ENCODE measurements at places on chromosomes 6 and 20.
A peak's percentile ranks its signal among the peaks of the same experiment; 100 is the strongest.

- no peak for DNase-seq
These were observed 66.8 kb upstream of the IYD start for GRCh38 chr6:150301846-150302519.

- peak; percentile 9 for DNase-seq
These were observed 1.2 kb downstream of the NANP start for GRCh38 chr20:25622450-25623224.

DNA sequence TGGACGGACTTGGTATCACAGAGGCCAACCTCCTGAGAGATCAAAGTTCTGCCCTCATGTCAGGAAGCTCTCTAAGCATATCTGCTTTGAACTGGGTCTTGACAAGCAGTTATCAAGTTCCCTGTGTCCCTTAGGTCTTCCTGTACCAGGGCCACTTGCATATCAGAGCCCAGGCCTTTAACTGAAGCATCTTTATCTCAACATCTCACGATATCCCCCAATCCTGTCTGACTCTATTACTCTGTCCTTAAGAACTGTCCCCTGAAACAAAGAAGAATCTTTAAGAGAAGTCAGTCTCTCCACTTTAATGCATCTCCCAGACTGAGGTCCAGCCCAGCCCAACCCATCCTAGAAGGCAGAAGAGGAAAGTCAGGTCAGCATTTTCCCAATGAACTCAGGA is 8.2 kb downstream of the MAS1L start:
- no peak for DNase-seq

- no peak for DNase-seq
These were observed 15.6 kb downstream of the PKIG start for GRCh38 chr20:44597930-44598329.

DNA sequence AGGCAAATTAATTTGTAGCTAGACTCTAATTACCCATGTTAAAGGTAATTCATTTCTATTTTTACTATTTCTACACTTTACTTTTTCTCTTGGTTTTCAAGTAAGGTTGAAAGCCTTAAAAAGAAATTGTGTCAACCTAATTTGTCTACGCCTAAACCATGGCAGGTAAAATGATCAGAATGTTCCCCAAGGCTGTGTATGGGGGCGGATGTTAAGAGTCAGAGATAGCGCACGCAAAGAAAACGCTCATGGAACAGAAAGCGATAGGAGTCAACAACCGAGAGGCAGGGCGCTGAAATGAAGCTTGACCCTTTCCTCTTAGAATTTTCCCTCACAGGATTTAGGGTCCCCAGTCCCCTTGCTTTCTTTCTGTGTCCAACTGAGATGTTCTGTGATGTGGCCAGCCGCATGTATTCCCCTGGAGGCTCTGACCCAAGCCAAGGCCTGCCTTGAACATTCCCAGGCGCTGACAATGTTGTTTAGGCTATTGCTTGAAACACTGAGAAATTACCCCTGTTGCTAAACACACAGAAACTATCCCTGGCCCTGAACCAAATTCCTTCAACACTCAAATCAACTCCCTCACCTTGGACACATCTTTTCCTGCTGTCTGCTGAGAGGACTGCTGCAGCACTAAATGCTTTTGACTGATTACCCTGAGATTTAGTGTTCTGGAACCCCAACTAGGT is 10.9 kb downstream of the PSMB1 start:
- no peak for DNase-seq

GRCh38 chr6:6730831-6731230 is 142.3 kb downstream of the LY86 start:
- peak; percentile 74 for DNase-seq

DNA sequence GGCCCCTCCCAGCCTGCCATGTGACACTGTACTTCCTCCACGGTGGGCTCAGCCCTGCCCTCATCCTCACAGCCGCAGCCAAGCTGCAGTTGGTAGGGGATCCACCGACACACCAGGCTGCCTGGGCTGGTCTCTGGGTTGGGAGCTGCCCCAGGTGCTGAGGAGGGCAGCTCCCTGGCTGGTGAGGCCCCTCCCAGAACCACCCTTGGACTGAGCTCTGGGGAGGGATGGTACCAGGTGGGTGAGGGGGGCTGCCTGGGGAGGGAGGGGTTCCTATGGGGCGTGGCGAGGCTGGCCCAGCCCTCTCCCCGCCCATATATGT is 185 bp upstream of the TNFRSF6B start:
- no peak for DNase-seq
